ENCODE measurements at places on chromosomes 4 and X. TPM values are rescaled to one million over a fixed set of nuclear protein-coding genes. Genes with fewer than 3 reads are reported as not detected.

GRCh38 chr4:168723020-168723419 is 226.2 kb downstream of the PALLD start:
- H3K27ac ChIP-seq: no peak overlapping the region
- no peaks in the 10 kb centered on the region for H3K4me1 ChIP-seq
- H3K4me3 ChIP-seq: no peak overlapping the region
- no peaks in the 10 kb centered on the region for H3K27me3 ChIP-seq

The CTAG2 gene
- not detected for total RNA-seq

GRCh38 chr4:109979920-109980717 is 67.4 kb downstream of the EGF start:
- no peak for DNase-seq
- no peaks in the 10 kb centered on the region for H3K36me3 ChIP-seq
- no peaks in the 10 kb centered on the region for H3K27me3 ChIP-seq
- no peak overlapping the region for H3K27ac ChIP-seq
- H3K4me1 ChIP-seq: no peaks in the 10 kb centered on the region
- no peak overlapping the region for H3K4me3 ChIP-seq

The SMC1A gene
- 52.0 TPM for total RNA-seq

The SFRP2 gene
- 39.5 TPM for total RNA-seq

The PWWP3B gene
- 0.44 TPM for total RNA-seq

GRCh38 chrX:150587585-150588503 is 19.4 kb downstream of the MTM1 start:
- H3K27ac ChIP-seq: no peak overlapping the region
- H3K36me3 ChIP-seq: no peaks in the 10 kb centered on the region
- H3K27me3 ChIP-seq: no peaks in the 10 kb centered on the region
- no peak overlapping the region for H3K4me3 ChIP-seq
- H3K4me1 ChIP-seq: no peaks in the 10 kb centered on the region
- DNase-seq: no peak

DNA sequence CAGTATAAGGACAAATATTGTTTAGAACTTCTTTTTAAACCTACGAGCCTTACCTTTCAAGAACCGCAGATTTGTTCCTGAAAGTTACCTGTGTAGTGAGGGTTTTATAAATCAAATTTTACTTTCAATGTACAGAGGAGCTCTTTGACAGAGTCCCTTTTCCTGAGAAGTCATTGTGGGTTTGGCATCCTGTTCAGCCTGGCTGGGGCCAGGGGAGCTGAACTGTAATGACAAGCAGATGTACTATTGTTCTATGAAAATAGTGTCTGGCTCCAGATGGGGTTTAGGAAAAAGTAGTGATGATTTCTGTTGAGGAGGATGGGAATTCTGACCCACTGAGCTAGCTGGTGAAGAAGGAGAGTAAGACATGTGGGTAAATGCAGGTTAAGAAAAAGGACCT is 196.2 kb upstream of the PGRMC2 start:
- H3K36me3 ChIP-seq: no peaks in the 10 kb centered on the region
- DNase-seq: no peak
- H3K27ac ChIP-seq: no peak overlapping the region
- peaks cover 4% of the 10 kb centered on the region for H3K4me1 ChIP-seq

- H3K4me1 ChIP-seq: peaks cover 23% of the 10 kb centered on the region
- peak overlapping the region; percentile 65 for H3K27ac ChIP-seq
- H3K27me3 ChIP-seq: no peaks in the 10 kb centered on the region
- no peaks in the 10 kb centered on the region for H3K36me3 ChIP-seq
Measured at GRCh38 chrX:19799319-19800182, 87.8 kb downstream of the SH3KBP1 start.

The PNMA6F gene
- not detected for total RNA-seq

DNA sequence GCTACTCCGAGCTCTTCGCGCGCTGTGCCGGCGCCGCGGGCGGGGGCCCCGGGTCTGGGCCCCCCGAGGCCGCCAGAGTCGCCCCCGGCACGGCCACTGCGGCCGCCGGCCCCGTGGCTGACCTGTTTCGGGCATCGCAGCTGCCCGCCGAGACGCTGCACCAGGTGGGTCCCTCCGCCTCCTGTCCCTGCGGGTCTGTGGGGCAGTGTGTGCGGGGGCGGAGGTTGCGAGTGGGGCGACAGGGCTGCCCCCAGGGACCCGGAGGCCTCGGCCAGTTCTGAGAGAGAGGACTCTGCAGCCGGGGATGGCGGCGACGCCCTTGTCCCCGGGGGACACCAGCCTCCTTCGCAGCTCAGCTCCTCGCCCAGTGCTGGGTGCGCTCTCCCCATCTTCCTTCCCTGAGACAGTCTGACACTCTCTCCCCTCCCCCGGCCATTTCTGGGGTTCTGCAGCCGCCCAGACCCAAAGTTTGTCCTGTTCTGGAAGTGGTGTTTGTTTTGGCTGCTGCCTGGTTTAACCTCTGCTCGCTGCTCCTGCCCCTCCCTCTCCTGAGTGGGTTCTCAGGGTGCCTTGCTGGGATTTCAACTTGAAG is 609 bp downstream of the REPS2 start:
- DNase-seq: peak; percentile 47
- H3K4me3 ChIP-seq: peak overlapping the region; percentile 62
- H3K36me3 ChIP-seq: no peaks in the 10 kb centered on the region
- peak overlapping the region; percentile 46 for H3K27ac ChIP-seq

The TIGD2 gene
- 6.8 TPM for total RNA-seq

GRCh38 chr4:129446074-129446473 is 350.1 kb downstream of the C4orf33 start:
- H3K27me3 ChIP-seq: no peaks in the 10 kb centered on the region
- peak; percentile 14 for DNase-seq
- H3K36me3 ChIP-seq: no peaks in the 10 kb centered on the region
- H3K27ac ChIP-seq: no peak overlapping the region

The ZDHHC15 gene
- 1.8 TPM for total RNA-seq

The ANXA10 gene
- total RNA-seq: not detected

The RTL9 gene
- total RNA-seq: not detected

The SCRG1 gene
- total RNA-seq: 0.32 TPM

GRCh38 chr4:175499735-175500352 is 312.2 kb downstream of the GPM6A start:
- no peaks in the 10 kb centered on the region for H3K27me3 ChIP-seq
- H3K4me3 ChIP-seq: no peak overlapping the region
- H3K4me1 ChIP-seq: no peaks in the 10 kb centered on the region
- no peaks in the 10 kb centered on the region for H3K36me3 ChIP-seq
- DNase-seq: no peak
- H3K27ac ChIP-seq: no peak overlapping the region

GRCh38 chr4:59814402-59815010 is 1385.6 kb upstream of the ADGRL3 start:
- no peak overlapping the region for H3K27ac ChIP-seq
- no peak overlapping the region for H3K4me3 ChIP-seq
- no peaks in the 10 kb centered on the region for H3K4me1 ChIP-seq
- no peaks in the 10 kb centered on the region for H3K27me3 ChIP-seq
- no peaks in the 10 kb centered on the region for H3K36me3 ChIP-seq
- DNase-seq: no peak

DNA sequence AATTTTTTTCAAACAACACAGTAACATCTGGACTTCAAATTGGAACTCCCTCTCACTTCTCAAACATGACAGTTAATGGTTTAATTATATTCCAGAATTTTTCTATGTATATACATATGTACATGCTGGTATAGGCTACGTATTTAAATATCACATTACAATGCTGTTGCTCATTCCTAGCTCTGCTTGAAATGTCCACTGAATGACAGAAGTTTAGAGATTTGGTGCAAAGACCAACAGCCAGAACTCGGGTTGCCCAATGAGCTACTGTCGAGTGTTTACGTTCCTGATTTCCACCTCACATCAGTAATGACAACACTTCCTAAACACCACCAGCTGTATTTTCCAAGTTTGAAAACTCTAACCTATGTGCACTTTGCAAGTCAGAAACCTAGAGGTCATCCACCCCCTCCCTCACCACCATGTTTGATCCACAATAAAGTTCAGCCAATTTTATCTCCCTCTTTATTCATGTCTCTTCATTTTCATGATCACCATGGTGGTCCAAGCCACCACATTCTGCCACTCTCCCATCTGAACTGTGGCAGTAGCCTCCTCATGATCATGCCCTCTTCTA is 49.3 kb upstream of the RPL34 start:
- H3K27ac ChIP-seq: no peak overlapping the region
- no peak for DNase-seq
- H3K27me3 ChIP-seq: no peaks in the 10 kb centered on the region
- no peak overlapping the region for H3K4me3 ChIP-seq

DNA sequence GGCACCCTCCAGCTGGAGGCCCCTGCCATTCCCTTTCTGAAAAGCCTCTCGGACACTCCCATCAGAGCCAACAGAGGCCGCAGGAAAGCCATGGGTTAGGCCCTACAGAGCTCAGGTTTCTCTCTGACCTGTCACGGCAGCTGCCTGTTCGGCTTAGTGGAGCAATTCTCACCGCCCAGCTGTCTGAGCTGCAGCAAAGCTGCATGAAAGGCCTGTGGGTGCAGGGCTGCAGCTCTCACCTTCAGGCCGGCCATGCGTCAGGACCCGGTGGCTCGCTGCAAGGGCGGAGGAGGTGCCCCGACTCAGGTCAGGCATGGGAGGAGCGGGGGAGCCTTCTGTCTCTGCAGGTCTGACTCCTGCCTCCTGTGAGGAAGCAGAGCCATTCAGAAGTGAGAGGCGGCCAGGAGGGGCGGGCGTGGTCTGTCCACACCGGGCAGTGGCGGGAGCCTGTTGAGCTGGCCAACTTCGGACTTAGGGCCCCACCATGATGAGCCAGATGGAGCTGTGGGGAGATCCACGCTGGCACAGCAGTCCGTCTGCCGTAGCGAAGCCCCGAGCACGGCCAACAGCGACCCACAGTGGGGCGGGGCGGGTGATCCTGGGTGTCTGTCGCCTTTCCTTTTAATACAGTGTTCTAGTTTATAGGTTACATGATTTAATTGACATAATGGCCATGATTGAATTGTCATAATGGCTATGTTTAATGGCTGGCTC is 23.4 kb downstream of the PDE6B start:
- H3K27me3 ChIP-seq: peaks cover 44% of the 10 kb centered on the region
- H3K27ac ChIP-seq: no peak overlapping the region
- no peaks in the 10 kb centered on the region for H3K36me3 ChIP-seq
- peak; percentile 43 for DNase-seq
- no peaks in the 10 kb centered on the region for H3K4me1 ChIP-seq

- no peaks in the 10 kb centered on the region for H3K27me3 ChIP-seq
- H3K4me3 ChIP-seq: peak overlapping the region; percentile 68
- H3K36me3 ChIP-seq: no peaks in the 10 kb centered on the region
- DNase-seq: no peak
- H3K4me1 ChIP-seq: peaks cover 6% of the 10 kb centered on the region
- peak overlapping the region; percentile 92 for H3K27ac ChIP-seq
Measured at GRCh38 chrX:149541521-149542047, 772 bp downstream of the EOLA1 start.

The STK32B gene
- 1.3 TPM for total RNA-seq

DNA sequence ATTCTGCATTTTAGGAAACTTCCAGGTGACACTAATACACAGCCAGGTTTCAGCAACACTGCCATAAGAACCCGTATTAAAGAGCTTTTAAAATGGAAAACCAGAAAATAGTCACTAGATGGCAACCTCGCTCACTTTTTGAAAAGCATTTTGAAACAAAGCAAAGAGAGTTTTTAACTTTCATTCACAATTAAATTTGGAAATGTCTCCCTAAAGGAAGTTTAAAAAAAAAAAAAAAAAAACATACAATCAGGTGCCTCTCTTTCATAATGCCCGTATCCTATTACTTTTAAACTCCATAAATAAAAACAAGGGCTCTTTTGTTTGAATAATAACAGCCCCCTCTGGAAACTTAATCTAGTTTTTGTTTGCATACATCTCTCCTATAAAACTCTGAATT is 20.3 kb downstream of the MEPE start:
- H3K4me1 ChIP-seq: peaks cover 17% of the 10 kb centered on the region
- no peaks in the 10 kb centered on the region for H3K36me3 ChIP-seq
- no peak overlapping the region for H3K27ac ChIP-seq

- H3K27me3 ChIP-seq: no peaks in the 10 kb centered on the region
- no peak overlapping the region for H3K4me3 ChIP-seq
- H3K27ac ChIP-seq: no peak overlapping the region
Measured at GRCh38 chr4:121736735-121737351, 28.1 kb downstream of the SMIM43 start.

DNA sequence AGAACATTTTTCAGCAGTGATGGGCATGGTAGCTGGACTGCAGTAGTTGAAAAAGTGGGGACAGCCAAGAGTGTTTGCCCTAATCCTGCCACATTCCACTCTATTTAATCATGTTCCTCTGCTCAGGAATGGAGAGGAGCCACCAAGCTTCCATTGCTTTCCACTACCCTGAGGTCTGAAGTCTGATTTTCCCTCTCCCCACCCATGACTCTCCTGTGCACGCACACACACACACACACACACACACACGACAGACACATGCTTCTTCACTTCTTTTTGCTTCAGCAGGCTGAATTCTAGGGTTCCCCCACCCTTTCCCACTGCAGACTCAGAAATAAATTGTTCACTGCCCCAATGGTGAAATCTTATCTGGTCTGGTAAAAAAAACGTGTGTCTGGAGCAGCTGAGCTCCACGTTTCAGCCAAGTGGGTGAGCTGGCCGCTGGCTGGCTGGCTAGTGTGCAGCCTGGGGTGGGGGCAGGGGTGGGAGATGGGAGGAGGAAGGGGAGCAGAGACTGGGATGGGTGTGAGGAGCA is 142.7 kb upstream of the NALF2 start:
- H3K4me3 ChIP-seq: no peak overlapping the region
- H3K36me3 ChIP-seq: no peaks in the 10 kb centered on the region
- no peaks in the 10 kb centered on the region for H3K4me1 ChIP-seq

The GAGE12F gene
- total RNA-seq: not detected
